Neural progenitor cell (in vitro differentiated cells): ENCODE measurements at places on chromosomes 5 and 9. TPM values are rescaled to one million over a fixed set of nuclear protein-coding genes. Genes with fewer than 3 reads are reported as not detected.

Gene ORM2
- total RNA-seq = 0.43 TPM in 1 of 2 replicates, not detected in the other

- no peak overlapping the region for H3K4me3 ChIP-seq
- H3K27me3 ChIP-seq = no peaks in the 10 kb centered on the region
- no peak for DNase-seq
These were observed 5.5 kb upstream of the CARD9 start for GRCh38 chr9:136379003-136379287.

GRCh38 chr5:132466433-132467286 lies 23.9 kb downstream of the IRF1 start:
- H3K4me1 ChIP-seq = peaks cover 12% of the 10 kb centered on the region
- no peaks in the 10 kb centered on the region for H3K27me3 ChIP-seq
- H3K36me3 ChIP-seq = no peaks in the 10 kb centered on the region
- H3K27ac ChIP-seq = no peak overlapping the region

GRCh38 chr9:95004411-95005277 lies 278.1 kb downstream of the AOPEP start:
- peaks cover 22% of the 10 kb centered on the region for H3K4me1 ChIP-seq
- H3K27me3 ChIP-seq = peaks cover 41% of the 10 kb centered on the region
- H3K27ac ChIP-seq = no peak overlapping the region

- no peaks in the 10 kb centered on the region for H3K36me3 ChIP-seq
- H3K4me3 ChIP-seq = no peak overlapping the region
- H3K27ac ChIP-seq = no peak overlapping the region
These were observed 7.4 kb upstream of the UBAC1 start for GRCh38 chr9:135968601-135969000.

Gene TRIM7
- total RNA-seq = not detected in 2 replicates

DNA sequence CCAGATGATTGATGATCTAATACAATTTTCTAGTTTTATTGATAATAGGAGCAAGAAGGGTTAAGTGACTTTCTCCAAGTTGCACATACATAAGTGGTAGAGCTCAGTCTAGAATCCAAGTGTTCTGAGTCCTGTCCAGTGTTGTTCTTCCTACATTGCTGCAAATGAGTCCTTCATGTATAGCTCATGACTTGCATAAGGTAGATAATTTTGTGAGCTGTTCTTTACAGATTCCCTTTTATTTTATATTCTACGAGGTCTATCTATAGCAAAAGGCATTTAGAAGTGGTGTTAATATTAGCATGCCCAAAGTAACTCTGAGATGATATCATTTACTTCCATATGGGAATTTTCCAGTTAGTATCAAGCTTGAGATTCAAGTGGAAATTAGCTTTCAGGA lies 20.0 kb downstream of the MRPS30 start:
- no peak for DNase-seq
- H3K27ac ChIP-seq = no peak overlapping the region
- peaks cover 3% of the 10 kb centered on the region for H3K36me3 ChIP-seq
- H3K4me1 ChIP-seq = no peaks in the 10 kb centered on the region
- H3K4me3 ChIP-seq = no peak overlapping the region
- no peaks in the 10 kb centered on the region for H3K27me3 ChIP-seq

GRCh38 chr5:148972974-148973374 lies 89.9 kb downstream of the SH3TC2 start:
- H3K36me3 ChIP-seq = no peaks in the 10 kb centered on the region
- DNase-seq = no peak
- H3K27me3 ChIP-seq = no peaks in the 10 kb centered on the region
- no peak overlapping the region for H3K4me3 ChIP-seq

DNA sequence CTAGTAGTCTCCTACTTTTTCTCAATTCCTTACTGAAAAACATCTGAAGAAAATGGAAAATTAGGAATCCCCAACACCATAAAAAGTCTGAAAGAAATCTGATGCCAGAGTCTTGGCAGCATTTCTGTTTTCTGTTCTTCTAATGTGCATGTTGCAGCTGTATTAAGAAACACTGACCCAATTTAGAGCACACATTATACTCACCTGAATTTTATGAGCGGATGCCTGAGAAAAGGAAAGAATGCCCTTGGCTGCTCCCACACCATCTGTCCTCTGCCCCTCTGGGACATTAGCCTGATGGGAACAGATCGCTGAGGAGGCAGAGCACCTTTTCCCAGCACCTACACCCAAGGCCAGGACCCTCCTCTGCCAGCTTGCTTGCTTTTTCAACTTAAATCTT lies 14.1 kb upstream of the ANP32B start:
- H3K4me1 ChIP-seq = no peaks in the 10 kb centered on the region
- no peaks in the 10 kb centered on the region for H3K36me3 ChIP-seq
- H3K27me3 ChIP-seq = peaks cover 100% of the 10 kb centered on the region
- no peak for DNase-seq
- no peak overlapping the region for H3K4me3 ChIP-seq

Gene CD72
- total RNA-seq = 0.56 and 1.4 TPM in 2 replicates

- no peak overlapping the region for H3K27ac ChIP-seq
- no peaks in the 10 kb centered on the region for H3K4me1 ChIP-seq
- no peak overlapping the region for H3K4me3 ChIP-seq
- H3K27me3 ChIP-seq = no peaks in the 10 kb centered on the region
- no peak for DNase-seq
These were observed 666.3 kb downstream of the DNAH5 start for GRCh38 chr5:13278148-13278547.

- DNase-seq = no peak
- H3K4me1 ChIP-seq = peaks cover 9% of the 10 kb centered on the region
- H3K4me3 ChIP-seq = no peak overlapping the region
- no peak overlapping the region for H3K27ac ChIP-seq
- no peaks in the 10 kb centered on the region for H3K27me3 ChIP-seq
These were observed 5.1 kb downstream of the PPP1R26 start for GRCh38 chr9:135484460-135485277.

Gene STPG3
- not detected in 2 replicates for total RNA-seq

GRCh38 chr9:91141407-91141965 lies 220.2 kb downstream of the AUH start:
- no peak overlapping the region for H3K4me3 ChIP-seq
- no peaks in the 10 kb centered on the region for H3K36me3 ChIP-seq
- no peak overlapping the region for H3K27ac ChIP-seq
- no peaks in the 10 kb centered on the region for H3K27me3 ChIP-seq
- H3K4me1 ChIP-seq = peaks cover 11% of the 10 kb centered on the region

Gene SYK
- total RNA-seq = not detected in 2 replicates

DNA sequence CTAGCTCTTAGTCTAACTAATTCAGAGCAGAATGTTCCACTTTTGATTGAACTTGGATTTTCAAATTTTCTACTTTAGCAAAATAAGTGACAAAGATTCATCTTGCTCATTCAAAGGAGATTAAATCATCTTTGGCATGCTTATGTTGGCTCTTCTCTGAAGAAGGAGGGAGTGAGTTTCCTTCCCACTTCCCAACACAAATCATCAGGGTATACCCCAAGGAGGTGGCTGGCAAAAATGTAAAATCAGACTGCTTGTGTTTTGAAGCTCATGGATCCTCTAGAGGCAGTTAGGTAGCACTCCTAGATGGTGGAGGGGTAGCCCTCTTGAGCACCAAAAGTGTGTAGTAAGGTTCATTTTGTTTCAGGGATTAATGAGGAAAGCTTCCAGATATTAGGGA lies 343.1 kb downstream of the OSTF1 start:
- H3K27me3 ChIP-seq = no peaks in the 10 kb centered on the region
- no peaks in the 10 kb centered on the region for H3K36me3 ChIP-seq
- no peak overlapping the region for H3K4me3 ChIP-seq
- no peak for DNase-seq
- no peaks in the 10 kb centered on the region for H3K4me1 ChIP-seq

DNA sequence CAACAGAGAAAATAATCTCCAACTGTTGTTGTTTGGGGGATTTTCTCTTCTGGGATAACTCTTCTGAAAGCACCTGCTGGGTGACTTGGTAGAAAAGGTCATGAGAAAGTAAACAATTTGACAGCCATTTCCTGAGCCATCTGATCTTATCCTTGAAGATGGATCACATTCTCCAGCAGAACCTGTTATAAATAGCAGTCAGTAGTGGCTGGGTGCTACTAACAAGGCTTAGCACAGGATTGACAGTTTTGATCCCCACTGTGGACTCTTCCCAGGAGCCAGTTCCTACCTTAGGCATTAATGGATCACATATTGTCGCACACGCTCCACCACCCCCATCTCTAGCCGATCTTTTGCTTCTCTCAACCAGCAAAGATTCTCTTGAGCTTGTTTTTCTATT lies 220.2 kb downstream of the PLK2 start:
- no peak overlapping the region for H3K4me3 ChIP-seq
- H3K4me1 ChIP-seq = no peaks in the 10 kb centered on the region
- H3K36me3 ChIP-seq = no peaks in the 10 kb centered on the region
- no peaks in the 10 kb centered on the region for H3K27me3 ChIP-seq
- no peak for DNase-seq

Gene LHX2
- 36.3 and 59.5 TPM in 2 replicates for total RNA-seq

GRCh38 chr5:172751761-172752510 lies 19.1 kb downstream of the DUSP1 start:
- no peak overlapping the region for H3K4me3 ChIP-seq
- DNase-seq = no peak
- no peak overlapping the region for H3K27ac ChIP-seq
- H3K4me1 ChIP-seq = no peaks in the 10 kb centered on the region
- H3K27me3 ChIP-seq = peaks cover 5% of the 10 kb centered on the region

DNA sequence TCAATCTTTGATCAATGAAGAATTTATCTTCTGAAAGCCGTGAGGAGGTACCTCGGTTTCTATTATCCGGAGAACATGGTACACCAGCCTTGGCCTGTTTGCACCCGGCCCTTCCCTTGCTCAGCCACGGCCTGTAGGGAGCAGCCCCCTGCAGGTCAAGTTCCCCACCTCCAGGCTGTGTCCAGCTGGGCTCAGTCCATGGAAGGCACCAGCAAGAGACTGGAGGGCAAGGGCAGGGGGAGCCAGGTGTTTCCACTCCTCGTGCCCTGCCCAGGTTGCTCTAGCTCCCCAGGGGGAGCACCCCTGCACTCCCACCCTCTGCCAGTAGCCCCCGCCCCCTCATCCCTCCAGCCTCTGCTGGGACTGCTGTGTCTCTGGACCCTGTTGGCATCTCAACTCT lies 87.3 kb upstream of the ADAMTS2 start:
- H3K27ac ChIP-seq = no peak overlapping the region
- DNase-seq = no peak
- H3K4me3 ChIP-seq = no peak overlapping the region
- no peaks in the 10 kb centered on the region for H3K4me1 ChIP-seq
- no peaks in the 10 kb centered on the region for H3K36me3 ChIP-seq

- peak; percentile 96 for DNase-seq
- H3K27me3 ChIP-seq = no peaks in the 10 kb centered on the region
- no peaks in the 10 kb centered on the region for H3K4me1 ChIP-seq
- H3K36me3 ChIP-seq = no peaks in the 10 kb centered on the region
- peak within 1 kb of the TSS; percentile 69 for H3K4me3 ChIP-seq
These were observed at the start of gene ZNF354B for GRCh38 chr5:178859625-178860521. Gene ZNF354B, plus strand, starts transcription at chr5:178859953. Its CDS starts 1,095 bp downstream, at chr5:178861048.

GRCh38 chr5:145793574-145793973 lies 41.6 kb downstream of the PRELID2 start:
- no peaks in the 10 kb centered on the region for H3K36me3 ChIP-seq
- H3K27me3 ChIP-seq = no peaks in the 10 kb centered on the region
- DNase-seq = no peak
- H3K4me3 ChIP-seq = no peak overlapping the region
- no peak overlapping the region for H3K27ac ChIP-seq
